ENCODE measurements at places on chromosomes 3 and 15.

DNA sequence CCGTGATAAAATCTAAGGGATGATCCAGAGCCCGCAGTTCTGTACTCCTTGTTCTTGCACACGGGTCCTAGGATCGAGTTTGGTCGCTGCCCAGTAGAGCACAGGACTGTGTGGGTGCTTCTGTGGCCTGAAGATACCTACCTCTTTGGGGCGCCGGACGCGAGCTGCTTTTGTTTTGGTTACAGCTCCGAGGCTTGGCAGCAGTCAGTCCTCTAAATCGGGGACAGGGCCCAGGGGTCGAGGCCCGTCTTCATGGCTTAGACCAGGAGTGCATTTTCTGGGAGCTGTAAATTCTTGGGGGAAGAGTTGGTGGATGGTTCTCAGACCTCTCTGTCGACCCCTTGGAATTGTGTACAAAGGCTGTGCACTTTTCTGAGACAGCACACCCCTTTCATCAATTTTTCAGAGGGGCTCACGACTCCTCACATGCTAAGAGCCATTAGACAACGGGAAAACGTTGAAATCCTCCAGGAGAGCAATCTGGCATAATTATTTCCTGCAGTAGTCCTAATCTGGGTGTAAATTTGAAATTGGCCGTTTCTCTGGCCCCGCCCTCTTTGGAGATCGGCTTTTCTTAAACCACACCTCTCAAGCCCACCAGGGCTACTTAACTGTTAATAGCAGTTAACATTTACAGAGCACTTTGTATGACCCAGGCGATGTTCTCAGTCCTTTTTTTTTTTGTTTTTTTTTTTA is 928 bp downstream of the CEP97 start:
- peak; percentile 6 for DNase-seq

DNA sequence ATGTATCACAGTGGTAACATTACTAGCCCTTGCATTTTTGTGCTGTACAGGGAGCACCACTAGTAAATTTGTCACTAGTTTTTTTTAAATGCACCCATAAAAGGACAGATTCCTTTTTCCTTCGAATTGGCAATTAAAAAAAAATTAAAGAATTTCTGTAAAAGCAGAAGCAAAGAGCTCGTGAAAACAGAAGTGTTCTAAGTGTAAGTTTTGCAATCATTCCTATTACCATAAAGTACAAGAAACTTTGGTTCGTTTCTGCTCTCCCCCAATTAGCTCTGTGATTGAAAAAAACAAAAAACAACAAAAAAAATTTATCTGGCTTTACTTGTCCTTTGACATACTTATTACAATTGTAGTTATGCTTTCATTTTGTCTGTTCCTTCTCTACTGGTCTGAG is 5.3 kb downstream of the SERP1 start:
- DNase-seq, result no peak

DNA sequence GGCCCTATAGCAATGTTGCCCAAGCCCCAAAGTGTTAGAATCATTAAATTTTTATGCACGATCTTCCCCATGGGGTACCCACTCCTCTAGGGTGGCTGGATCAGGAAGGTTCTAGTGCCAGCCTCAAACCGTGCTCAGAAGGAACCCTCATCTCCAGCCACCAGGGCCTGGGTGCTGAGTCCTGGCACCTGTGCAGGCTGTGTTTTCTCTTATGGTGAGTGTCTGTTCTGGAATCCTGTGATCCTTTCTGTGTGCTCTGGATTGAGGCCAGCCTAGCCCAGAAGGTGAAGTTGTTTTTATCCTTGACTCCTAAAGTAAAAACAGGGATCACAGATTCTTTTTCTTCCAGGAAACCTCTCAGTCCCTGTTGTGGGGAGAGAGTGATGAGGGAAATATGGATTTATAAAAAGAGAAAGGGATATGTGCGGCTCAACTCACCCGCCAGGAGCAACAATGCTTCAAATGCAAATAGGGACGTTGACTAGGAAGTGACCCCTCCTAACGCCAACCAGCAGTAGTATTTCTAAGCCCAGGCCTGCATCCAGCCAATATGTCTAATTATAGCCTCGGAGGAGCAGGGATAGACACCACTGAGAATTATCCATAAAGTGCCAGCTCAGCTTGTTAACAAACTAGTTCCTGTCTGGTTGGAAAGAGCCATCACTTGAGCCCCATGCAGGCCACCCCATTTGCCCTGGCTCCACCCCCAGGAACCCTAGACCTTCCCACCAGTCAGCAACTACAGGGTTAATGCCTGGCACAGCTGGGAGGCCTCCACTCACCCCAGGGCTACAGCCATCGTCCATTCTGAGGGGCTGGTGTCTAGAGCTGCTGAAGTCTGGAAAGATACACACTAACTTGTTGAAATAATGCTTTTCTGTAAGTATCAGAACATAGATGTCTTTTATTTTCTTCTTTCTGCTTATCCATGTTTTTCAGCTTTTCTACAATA is 513.5 kb upstream of the PROK2 start:
- DNase-seq, result no peak

DNA sequence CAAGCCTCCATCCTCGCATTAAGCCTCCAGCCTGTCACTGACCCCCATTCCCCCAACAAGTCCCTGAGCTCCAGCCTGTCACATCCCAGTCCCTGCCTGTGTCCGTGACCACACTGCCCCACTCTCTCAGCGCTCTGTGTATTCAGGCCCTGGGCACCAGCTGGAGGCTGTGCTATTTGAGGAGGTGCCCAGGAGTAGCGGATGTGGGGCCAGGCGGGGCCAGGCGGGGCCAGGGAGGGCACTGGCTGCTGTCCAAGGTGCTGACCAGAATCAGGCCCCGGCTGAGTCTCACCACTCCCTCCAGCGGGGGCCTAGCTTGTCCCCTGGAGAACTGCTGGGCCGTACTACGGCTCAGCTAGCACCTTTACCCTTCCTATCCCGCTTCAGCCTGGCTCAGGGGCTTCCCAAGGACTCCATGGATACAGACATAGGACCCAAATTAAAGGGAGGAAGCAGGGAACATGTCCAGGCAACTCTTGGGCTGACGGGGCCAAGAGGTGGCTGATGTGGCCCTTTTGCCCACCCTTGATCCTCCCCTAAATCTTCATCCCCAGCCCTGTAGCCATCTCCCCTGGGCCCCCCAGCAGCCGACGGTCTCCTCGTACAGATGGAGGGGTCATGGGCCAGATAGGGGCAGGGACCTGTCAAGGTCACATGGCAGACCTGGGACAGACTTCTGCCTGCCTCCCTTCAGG is 1.1 kb downstream of the HHATL start:
- DNase-seq, result peak; percentile 28

- no peak for DNase-seq
Measured at GRCh38 chr3:40166997-40167396, 142.5 kb upstream of the EIF1B start.

DNA sequence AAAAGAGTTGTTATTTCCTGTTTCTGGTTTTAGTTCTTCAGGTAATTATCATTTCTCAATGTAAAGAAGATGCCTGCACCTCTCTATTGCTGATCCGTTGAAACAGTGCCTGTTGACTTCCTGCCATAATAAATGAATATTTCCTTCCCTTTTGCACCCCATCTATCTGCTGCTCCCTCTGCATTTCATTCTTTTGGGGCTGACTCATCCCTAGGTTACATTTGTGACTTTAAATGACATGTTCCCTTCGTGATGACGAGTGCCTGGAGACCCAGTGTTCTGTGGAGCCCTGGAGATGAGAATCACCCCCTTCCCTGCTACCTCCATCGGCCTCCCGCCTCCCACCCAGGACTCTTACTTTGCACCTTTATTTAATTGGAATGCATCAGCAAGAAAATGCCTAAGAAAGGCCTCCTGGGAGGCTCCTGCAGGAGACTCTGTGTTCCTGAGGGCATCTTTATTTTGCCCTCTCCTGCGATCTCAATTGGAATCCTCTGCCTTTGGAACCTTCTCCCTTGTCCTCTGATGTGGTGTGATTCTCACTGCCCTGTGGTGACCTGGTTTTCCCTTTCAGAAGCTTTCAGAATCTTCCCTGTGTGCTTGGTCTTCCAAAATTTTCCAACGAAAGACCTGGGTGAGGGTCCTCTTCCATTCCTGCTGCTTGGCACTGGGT is 13.7 kb downstream of the LRRK1 start:
- DNase-seq, result no peak

- DNase-seq, result no peak
Measured at GRCh38 chr15:55820043-55820442, 77.1 kb upstream of the PRTG start.

DNA sequence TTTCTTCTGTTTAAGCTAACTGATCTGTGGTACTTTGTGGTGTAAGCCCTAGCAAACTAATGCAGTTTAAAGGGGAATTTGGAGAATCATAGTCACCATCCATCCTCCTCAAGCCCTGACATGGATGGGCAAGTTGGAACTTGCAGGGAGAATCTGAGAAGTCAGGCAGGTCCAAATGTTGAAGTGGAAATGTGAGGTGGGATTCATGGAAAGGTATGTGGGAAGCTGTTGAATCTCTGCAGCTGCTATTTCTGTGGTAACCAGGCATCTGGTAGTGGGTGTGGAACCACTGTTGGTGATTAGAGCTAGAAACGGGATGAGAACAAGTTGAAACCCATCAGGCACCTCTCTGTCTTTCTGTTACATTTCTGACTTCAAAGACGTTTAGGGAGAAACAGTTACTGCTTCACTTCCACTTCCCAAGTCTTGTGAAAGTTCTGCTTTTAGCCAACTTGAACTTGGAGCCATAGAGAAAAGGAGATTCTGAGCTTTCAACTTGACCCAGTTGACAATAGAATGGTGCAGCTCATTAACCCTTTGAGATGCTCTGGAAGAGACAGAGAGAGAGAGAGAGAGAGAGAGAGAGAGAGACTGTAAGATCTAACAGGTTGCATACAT is 38.1 kb upstream of the NMNAT3 start:
- DNase-seq, result no peak

- DNase-seq, result no peak
Measured at GRCh38 chr15:56804938-56805337, 71.6 kb upstream of the ZNF280D start.

DNA sequence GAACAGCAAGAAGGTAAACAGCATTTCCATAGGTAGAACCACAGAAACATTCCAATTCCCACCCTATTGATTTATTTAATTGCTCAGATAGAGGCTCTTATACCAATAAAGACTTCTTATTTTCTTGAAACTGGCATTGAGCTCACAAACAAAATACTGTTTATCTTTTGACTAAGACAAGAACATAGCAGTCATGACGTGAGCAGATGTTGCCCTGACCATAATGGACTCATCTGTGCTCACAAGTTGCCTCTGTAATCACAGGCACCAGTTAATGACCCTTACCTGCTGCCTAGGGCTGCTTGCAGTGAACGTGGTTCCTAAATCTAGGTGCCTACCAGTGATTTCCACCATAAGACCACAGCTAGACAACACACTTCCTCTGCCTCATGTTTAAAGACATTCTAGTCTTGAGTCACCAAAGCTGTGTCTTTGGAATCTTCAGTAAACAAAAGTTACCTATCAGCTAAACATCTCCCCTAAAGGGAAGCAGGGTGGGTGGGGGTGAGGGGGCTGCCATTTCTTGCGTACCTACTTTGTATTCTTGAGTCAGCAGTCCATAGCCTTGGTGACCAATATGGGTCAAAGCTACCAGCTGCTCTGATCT is 2.1 kb downstream of the FYCO1 start:
- DNase-seq, result no peak

GRCh38 chr15:27027229-27027628 is 56.2 kb downstream of the GABRG3 start:
- DNase-seq, result no peak

- no peak for DNase-seq
Measured at GRCh38 chr15:73171711-73172110, 119.4 kb downstream of the NEO1 start.

- DNase-seq, result no peak
Measured at GRCh38 chr3:69142090-69142489, 19.7 kb upstream of the LMOD3 start.

- no peak for DNase-seq
Measured at GRCh38 chr3:85783291-85783690, 824.5 kb downstream of the CADM2 start.

DNA sequence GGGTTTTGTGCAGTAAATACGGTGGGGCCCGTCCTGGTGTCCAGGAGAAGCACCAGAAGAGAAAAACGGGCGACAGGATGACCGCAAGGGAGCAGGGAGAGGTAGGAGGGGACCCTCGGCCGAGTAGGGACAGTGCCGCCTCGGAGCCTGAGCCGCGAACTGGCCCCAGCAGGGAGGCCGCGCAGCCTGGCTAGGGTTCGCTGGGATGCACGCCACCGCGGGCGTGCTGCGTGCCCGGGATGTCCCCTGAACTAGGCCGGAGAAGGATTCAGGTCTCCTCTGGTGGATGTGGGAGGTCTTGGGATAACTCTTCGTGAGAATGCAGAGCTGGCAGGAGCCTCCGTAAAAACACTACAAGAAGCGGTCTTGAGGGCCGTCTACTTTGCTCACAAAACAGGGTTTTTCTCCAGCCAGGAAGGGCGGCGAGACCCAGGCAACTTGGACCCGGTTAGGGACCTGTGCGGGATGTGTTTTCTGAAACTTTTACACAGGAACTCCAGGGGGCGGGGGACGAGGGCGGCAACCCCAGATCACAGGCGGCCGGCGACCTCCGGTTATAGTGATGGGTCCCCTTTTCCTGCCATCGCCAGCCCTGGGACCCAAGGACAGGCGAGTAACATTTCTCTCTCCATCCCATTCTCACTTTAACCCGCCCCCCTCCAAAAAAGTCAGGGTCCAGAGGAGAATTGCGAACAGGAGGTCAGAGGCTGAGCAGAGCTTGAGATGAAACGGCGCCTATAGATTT is 35.5 kb downstream of the NR2F2 start:
- DNase-seq, result no peak

DNA sequence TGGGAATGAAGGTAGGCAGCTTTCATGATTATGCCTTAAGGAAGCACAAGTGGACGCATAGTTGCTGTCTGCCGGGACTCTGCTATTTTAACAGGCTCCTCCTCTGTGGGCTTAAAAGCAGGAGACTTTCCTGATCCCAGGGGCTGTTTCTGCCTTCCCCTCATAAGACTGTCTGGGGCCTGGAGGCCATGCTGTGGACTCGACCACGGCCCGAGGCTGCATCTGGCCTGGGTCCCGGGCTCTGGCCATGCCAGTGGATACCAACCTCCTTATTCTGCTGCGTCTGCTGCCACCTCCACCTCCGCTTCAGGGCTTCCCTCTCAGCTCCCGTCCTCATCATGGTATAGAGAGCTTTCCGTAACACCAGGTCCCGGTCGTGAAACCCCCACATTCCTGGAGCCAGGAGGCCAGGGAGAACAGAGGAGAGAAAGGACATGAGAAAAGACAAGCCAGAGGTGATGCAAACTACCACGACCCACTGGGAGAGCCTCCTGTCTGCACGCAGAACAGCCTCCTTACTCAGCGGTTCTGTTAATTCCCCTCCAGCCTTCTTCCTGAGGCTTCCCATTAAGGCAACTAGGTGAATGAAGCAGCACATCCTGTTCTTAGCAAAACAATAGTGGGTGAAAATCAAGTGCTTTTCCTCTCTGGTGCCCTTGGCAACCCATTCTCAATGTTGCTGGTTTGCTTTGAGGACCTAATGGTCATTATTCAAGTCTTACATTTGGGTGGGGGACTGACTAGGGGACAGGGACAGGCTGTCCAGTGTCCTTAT is 200.5 kb downstream of the KLF13 start:
- DNase-seq, result no peak

GRCh38 chr15:60326343-60326742 is 71.4 kb downstream of the ANXA2 start:
- DNase-seq, result no peak

- no peak for DNase-seq
Measured at GRCh38 chr3:182668974-182669373, 124.3 kb upstream of the ATP11B start.

GRCh38 chr3:71651625-71652024 is 68.1 kb upstream of the FOXP1 start:
- no peak for DNase-seq

GRCh38 chr3:26960382-26960781 is 337.8 kb downstream of the LRRC3B start:
- no peak for DNase-seq

- peak; percentile 26 for DNase-seq
Measured at GRCh38 chr15:90266061-90266431, 574 bp downstream of the NGRN start.

- no peak for DNase-seq
Measured at GRCh38 chr15:65287520-65287855, 805 bp upstream of the PARP16 start.

Measured in stimulated activated CD4-positive, alpha-beta T cell treated with anti-CD3 and anti-CD28 coated beads, Interleukin-1b, Interleukin-23, amount 100 ng/mL, for 4 hours (primary cell).